ENCODE measurements at places on chromosomes 6 and 20. TPM values are rescaled to one million over a fixed set of nuclear protein-coding genes. Genes with fewer than 3 reads are reported as not detected.
A peak's percentile ranks its signal among the peaks of the same experiment; 100 is the strongest.

- DNase-seq: no peak
These were observed 11.6 kb upstream of the ARFGEF2 start for GRCh38 chr20:48909910-48910309.

- DNase-seq: no peak
These were observed 7.4 kb downstream of the SMOC2 start for GRCh38 chr6:168448243-168448855.

The EDN1 gene
- total RNA-seq: 24.7 TPM

- no peak for DNase-seq
These were observed 3.1 kb upstream of the PCNA start for GRCh38 chr20:5122873-5123260.

- DNase-seq: no peak
These were observed 74.5 kb downstream of the HUS1B start for GRCh38 chr6:582370-582769.

The NKAIN4 gene
- not detected for total RNA-seq

The CST2 gene
- total RNA-seq: not detected

GRCh38 chr6:160054271-160054670 is 67.3 kb upstream of the SLC22A1 start:
- no peak for DNase-seq

- no peak for DNase-seq
These were observed 38.4 kb upstream of the EYA4 start for GRCh38 chr6:133202610-133203343.

The CST1 gene
- 1.2 TPM for total RNA-seq

- DNase-seq: peak; percentile 71
These were observed 20.9 kb downstream of the MAP1LC3A start for GRCh38 chr20:34579191-34579978.

DNA sequence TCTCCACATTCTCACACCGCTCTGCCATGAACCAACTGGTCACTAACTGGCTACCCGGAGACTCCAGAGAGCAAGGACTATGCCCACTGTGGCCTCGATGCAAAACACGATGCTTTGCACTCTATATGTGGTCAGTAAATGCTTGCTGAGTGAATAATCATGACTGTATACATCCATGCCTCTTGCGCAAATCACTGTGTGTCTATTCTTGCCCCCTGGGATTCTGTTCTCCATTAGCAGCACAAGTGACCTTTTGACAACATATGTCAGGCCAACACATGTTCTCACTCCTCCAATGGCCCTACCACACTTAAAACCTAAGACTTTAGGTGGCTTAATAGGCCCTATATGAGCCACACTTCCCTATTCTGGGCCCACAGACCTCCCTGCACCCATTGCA is 16.9 kb downstream of the KIF16B start:
- no peak for DNase-seq

GRCh38 chr6:31660381-31661261 is at the start of gene C6orf47:
Gene C6orf47 (minus strand): TSS chr6:31660778. CDS start chr6:31659947, 831 bp downstream.
- DNase-seq: peak; percentile 96

DNA sequence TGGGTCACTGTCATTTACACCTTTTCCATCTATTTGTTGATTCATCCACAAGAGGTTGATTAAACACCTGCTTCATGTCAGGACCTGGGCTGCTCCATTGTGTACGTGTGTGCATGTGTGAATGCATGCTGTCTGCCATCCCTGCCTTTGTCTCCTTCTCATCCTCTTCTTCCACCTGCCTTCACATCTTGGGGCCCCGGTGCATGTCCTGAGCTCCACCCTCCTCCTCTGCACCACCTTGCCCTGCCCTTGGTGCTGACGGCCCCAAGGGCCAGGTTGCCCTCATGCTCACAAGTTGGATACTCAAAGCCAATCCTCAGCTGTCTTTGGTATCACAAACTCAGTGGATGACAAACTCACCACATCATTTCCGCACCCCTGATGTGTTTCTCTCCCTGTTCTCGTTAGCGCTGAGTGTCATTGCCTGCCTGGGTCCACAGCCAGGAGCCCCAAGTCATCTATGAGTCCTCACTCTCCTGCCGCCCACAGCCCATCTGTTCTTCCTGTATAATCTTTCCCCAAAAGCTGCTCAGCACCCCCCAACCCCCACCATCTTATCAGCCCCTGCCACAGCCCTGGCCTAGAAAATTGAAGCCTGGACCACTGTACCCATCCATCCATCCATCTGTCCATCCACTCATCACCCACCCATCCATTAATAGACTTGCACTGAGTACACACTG is 85.0 kb downstream of the SRC start:
- DNase-seq: no peak

DNA sequence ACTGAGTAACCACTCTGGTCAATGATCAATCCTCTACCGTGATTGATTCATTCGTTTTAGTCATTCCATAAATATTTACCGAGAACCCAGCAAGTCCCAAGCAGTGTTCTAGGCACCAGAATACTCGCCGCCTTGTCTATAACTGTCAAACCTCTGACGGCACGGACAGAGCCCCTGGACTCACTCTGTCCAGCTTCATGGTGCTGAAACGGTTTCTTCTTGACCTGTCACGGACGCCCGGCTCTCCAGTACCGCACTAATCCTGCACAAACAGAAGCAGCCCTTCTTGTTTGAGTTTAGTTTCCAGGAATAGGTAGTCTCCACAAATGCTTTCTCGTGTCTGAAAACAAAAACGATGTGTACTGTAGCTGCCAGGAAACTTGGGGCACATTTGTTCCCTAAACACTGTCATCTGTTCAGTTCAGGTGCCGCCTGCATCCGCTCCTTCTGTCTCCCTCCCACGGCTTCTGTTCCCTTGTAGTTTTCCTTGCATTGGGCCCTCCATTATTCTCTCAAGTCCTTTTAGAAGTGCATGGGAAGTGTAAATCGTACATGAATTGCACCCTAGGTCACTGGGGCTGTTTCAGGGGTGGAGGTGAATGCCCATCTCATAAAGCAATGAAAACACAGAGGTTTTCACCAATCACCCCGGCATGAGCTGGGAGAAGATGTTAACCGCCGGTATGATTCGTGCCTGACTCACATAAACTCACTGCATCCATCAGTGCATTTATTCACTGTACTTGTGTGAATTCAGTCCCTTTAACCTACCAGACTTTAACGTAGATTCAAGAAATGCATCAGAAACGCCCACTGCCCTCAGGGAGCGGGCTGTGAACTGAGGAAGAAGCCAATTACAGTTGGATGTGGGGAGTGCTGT is 209.3 kb upstream of the CDH4 start:
- no peak for DNase-seq

DNA sequence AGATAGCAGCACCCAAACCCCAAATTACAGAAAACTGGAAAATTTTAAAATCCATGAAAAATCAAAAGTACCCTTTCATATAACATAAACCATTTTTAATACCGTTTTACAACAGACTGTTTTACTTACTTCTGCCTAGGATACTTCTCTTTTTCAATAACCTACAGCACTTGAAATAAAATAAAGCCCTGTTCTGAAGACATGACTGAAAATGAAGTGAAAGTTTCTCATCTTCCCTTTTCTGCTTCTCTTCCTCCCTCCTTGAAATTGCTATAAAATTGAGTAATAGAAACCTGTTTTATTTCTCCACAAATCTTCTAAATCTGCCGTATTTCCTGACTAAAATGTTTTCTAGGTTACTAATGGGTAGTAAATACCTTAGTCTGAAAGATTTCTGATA is 20.3 kb downstream of the MMS22L start:
- DNase-seq: no peak

- no peak for DNase-seq
These were observed 50.0 kb upstream of the CLDN20 start for GRCh38 chr6:155213611-155214372.

DNA sequence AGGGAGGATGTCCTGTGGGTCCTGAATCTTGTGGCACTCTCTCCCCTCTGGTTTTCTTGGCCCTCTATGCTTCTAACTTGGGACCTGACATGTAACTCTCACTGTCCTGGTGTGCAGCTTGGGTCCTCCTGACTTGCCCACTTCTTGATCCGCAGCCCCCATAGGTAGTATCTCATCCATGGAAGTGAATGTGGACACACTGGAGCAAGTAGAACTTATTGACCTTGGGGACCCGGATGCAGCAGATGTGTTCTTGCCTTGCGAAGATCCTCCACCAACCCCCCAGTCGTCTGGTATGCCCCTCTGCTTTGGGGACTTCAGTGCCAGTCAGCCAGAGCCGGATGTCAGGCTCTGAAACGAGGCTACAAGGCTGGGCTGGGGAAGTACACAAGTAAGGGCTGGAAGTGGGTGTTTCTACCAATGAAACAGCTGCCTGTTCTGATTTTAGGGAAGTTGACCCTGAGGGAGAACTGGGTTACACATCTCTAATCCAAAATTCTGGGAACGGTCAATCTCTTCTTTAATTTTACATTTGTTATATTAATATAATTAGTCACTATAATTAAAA is 641 bp downstream of the DBNDD2 start:
- DNase-seq: no peak

GRCh38 chr6:49868951-49869529 is 2.7 kb upstream of the CRISP1 start:
- DNase-seq: no peak

DNA sequence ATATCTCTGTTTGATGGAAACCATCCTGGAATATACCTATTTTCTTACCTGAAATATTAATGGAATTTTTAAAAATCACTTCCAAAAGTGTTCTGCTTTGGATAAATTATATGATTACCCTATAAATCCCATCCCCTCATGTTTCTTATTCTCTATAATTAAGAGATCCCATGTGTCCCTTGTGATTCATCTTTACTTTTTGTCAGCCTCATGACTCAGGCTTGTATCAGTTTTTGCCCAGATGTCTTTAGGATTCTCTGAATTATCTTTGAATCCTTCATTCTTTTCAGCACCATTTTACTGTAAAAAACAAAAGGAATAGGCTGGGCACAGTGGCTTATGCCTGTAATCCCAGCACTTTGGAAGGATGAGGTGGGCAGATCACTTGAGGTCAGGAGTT is 804.5 kb upstream of the CITED2 start:
- no peak for DNase-seq

GRCh38 chr6:56874328-56874727 is 80.6 kb upstream of the BEND6 start:
- DNase-seq: no peak

DNA sequence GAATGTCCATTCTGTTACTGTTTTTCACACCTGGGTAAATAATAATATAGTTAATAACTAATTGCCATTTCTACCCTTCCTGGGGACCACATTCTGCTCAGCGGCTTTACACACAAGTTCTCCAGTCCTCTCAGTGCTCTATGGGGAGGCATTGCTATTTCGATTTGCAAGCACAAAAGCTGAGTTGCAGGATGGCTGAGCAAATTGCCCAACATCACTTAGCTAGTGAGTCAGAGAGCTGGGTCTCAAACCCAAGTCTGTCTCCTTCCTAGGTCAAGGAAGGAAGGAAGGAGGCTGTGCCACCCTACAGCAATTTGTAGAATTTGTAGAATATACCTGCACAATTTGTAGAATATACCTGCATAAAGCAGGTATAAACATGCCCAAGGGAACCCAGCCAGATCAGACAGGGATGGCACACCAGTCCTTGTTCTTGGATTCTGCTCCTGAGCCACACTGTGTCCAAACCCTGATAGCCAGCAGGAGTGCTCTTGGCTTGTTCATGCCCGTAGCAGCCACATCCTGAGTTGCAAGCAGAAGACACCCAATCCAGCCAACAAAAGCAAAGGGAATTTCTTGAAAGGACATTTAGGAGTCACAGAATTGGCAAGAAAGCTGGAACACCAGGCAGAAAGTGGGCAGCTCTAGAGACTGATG is 56.9 kb downstream of the LY86 start:
- no peak for DNase-seq

- DNase-seq: no peak
These were observed at the start of gene BHLHE23 for GRCh38 chr20:63006540-63007359. Gene BHLHE23 (minus strand): TSS chr20:63006964. CDS start chr20:63006774, 190 bp downstream.

The SIRPD gene
- not detected for total RNA-seq

DNA sequence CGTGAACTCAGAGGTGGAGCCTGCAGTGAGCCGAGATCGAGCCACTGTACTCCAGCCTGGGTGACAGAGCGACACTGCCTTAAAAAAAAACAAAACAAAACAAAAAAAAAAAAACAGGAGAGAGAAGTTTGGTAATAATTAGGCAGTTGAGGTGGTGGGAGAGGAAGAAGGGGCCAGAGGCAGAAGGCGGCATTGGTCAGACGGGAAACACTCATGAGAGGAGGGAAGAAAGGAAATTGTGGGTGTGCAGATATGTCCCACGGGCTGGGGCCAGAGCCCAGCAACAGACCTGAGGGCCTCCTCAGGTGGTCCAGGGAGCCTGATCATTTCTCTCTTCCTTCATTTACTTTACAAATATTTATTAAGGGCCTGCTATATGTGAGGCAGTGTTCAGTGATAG is 20.0 kb downstream of the SULF2 start:
- DNase-seq: no peak

DNA sequence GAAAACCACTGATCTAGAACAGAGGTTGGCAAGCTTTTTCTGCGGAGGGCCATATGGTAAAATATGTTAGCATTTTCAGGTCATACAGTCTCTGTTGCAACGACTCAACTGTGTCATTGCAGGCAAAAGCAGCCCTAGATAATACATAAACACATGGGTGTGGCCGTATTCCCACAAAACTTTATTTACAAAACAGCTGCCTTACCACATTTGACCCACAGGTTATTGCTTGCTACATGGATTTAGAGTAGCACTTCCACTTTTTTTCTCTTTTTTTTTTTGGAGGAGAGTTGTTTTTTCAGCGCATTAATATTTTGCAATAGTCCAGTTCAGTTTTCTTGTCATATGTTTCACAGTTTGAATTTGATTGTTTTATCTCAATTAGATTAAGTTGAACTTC is 2.5 kb upstream of the IGF2R start:
- no peak for DNase-seq

DNA sequence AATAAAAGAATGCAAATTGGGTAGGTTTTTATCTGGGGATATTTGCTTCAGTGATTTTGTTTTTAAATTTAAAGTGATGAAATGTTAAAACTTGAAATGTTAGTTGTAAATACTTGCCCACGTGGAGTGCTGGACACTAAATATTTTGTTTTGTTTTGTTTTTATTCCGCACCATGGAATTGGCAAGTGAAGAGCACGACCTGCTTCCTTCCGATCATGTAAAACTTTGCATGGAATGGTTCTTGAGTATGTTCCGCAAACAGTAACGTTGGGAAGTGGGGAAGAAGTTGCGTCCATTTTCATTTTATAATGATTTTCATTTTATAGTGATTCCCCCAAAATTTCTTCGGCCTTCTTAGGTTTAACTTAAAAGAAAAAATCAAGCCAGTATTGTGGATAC is 765 bp downstream of the IRAK1BP1 start:
- no peak for DNase-seq

The RGS17 gene
- total RNA-seq: 0.78 TPM

GRCh38 chr6:156953127-156953478 is 175.9 kb downstream of the ARID1B start:
- no peak for DNase-seq

The CST4 gene
- total RNA-seq: not detected

GRCh38 chr20:63842258-63842657 is 11.2 kb upstream of the ZBTB46 start:
- no peak for DNase-seq
